ENCODE measurements at places on chromosomes 11 and 22. TPM values are rescaled to one million over a fixed set of nuclear protein-coding genes. Genes with fewer than 3 reads are reported as not detected.

- DNase-seq: no peak
These were observed 3.6 kb downstream of the ASCL2 start for GRCh38 chr11:2266586-2267305.

DNA sequence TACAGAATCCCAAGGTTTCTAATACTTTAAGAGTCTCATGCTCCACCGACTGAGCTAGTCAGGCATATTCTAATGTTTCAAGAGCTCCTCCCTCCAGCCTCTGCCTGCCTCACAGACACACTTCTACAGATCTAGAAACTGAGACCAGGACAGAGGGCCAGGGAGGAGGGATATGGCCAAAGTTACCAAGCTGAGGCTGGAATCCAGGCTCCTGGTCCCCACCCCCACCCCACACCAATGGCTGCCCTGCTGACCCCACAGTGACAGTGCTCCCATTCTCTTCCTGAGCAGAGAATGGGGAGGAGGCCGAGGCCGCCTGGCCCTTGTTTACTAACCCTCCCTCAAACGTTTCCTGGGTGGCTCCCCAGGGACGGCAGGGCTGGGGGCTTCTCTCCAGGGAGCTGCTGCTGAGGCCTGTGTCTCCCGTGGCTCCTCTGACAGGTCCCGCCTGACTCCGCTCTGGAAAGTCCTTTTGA lies 2.2 kb downstream of the PLEKHB1 start:
- DNase-seq: no peak

DNA sequence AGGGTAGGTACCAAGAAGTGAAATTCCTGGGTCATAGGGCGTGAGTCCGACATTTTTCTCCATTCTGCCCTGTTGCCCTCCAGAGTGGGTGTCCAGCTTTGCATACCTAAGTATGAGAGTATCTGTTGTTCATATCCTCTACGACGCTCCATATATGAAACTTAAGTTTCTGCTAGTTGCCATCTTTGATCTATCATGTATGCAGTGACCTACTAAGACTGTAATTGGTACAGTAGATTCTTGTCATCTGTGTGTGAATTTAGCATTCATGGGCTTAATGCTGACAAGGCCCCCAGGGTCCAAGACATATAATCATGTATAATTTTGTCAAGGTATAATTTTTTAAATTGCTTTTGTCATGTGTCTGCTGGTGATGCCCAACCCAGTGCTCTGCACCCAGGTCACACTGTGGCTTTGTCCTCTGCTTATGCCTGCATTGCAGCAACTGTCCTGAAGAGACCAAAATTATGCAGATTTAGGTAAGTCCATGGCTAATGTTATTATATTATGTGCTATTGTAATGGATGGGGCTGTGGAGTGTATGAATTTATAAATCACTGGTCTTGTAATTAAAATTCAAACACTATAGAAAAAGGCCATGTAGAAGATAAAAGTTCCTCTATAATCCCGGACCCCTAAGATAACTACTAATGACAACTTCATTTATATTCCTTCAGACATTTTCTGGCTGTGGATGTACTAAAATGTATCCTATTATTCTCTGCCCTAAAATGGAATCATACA lies 12.2 kb downstream of the NEAT1 start:
- no peak for DNase-seq

The TRIM44 gene
- polyA plus RNA-seq: 85.2 TPM

DNA sequence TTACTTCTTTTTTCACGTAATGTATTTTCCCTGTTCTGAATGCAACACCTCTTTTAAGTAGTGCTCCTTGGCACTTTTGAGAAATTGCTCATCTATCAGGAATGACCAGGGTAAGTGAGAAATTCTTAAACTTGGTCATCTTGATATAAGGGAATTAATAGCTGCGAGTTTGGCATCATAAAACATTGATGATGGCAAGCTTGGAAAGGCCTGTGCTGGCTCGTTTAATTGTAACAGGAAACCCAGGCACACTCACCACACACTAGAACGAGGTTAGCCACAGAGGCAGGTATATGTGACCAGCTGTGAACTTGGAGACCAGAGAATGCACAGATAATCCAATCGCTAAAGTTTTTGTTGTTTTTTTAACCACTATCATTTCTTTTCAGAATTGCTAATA lies 24.3 kb downstream of the FAM118A start:
- DNase-seq: no peak

Measured in renal pelvis (tissue), 12 donors.